ENCODE measurements at places on chromosomes 6 and 20.

GRCh38 chr20:49283176-49283702 lies 5.4 kb upstream of the ZNFX1 start:
- no peak for DNase-seq

- no peak for DNase-seq
These were observed 5.6 kb downstream of the TOP1 start for GRCh38 chr20:41034239-41034638.

GRCh38 chr6:162249907-162250642 lies 477.5 kb downstream of the PRKN start:
- DNase-seq, result no peak

DNA sequence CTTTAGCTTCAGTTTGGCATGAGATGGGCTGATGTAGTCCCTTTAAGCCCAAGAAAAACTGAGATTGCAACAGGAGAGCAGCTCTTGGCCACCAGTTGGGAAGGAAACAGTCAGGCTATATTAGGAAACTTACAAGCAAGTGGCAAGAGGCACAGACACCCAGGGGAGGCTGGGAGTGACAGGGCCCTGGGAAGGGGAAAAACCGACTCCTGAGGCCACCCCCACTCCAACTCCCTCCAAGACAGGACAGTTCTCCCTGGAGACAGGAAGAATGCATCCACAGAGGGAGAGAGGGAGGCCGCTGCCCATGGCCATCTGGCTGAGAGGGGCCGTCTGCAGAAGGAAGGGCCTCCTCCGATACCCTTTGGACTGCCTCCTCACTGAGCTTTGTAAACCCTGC lies 20.5 kb downstream of the JPH2 start:
- no peak for DNase-seq
